Activated T-helper 2 cell treated with anti-CD3 and anti-CD28 coated beads, Interferon-gamma antibody, Interleukin-2, Interleukin-4, amounts not matched to agents 10 μg/mL and 5 μg/mL and 100 μg/mL, durations not matched to agents 14 hours and 24 hours and 36 hours (primary cell): ENCODE measurements at places on chromosomes 11 and 22. TPM values are rescaled to one million over a fixed set of nuclear protein-coding genes. Genes with fewer than 3 reads are reported as not detected.

The C22orf42 gene
- not detected in 2 replicates for total RNA-seq

The SEPTIN3 gene
- 7.1 and 8.5 TPM in 2 replicates for total RNA-seq

The TMEM121B gene
- 0.05 and 0.09 TPM in 2 replicates for total RNA-seq

GRCh38 chr11:120792306-120792705 is 231.6 kb upstream of the TBCEL start:
- no peak for DNase-seq
- no peaks in the 10 kb centered on the region for H3K27me3 ChIP-seq
- H3K4me3 ChIP-seq: no peak overlapping the region

- no peak overlapping the region for H3K4me3 ChIP-seq
- no peaks in the 10 kb centered on the region for H3K4me1 ChIP-seq
- DNase-seq: no peak
- no peak overlapping the region for H3K27ac ChIP-seq
- H3K36me3 ChIP-seq: no peaks in the 10 kb centered on the region
Observed at GRCh38 chr11:26632691-26633159, 60.7 kb upstream of the MUC15 start.
